ENCODE measurements at places on chromosomes 3 and 15.

- no peak for DNase-seq
Measured at GRCh38 chr3:46561951-46562350, 4.2 kb downstream of the LRRC2 start.

GRCh38 chr3:147301781-147302180 is 104.6 kb downstream of the ZIC4 start:
- DNase-seq: no peak

DNA sequence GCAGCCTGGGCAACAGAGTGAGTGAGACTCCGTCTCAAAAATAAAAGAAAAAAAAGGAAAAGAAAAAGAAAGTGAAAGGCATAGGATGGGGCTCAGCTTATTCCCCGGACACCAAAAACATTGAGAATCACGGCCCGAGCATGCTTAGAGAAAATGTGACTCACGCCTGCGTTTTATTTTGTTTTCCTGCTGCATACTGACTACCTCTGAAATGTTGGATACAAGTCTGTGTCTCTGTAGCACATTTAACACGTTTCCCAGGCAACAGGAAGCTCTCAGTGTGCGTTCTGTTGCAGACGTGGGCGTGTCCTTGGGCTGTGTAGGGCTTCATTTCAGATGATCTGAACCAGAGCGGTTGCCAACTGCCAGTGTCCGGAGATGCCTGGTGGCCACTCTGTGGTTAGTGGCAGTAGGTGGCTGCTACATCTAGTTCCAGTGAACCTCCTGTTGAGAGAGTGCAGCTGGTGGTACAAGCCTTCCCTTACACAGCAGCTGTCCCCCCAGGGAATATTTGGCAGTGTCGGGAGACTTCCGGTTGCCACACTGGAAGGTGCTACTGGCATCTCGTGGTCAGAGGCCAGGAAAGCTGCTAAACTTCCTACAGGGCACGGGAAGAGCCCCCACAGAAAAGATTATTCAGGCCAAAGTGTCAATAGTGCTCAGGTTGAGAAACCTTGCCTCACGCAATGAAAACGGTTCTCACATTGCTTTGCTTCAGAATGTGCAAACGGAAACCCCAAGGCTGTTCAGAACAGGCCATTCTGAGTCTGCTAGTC is 3.0 kb downstream of the SLC51A start:
- DNase-seq: peak; percentile 65

GRCh38 chr3:141241616-141242376 is 10.2 kb downstream of the PXYLP1 start:
- no peak for DNase-seq

GRCh38 chr3:46280105-46280797 is 38.0 kb downstream of the CCR3 start:
- DNase-seq: peak; percentile 59

Measured in activated CD4-positive, alpha-beta T cell treated with anti-CD3 and anti-CD28 coated beads for 4 hours (primary cell).